ENCODE measurements at places on chromosomes 4 and X. TPM values are rescaled to one million over a fixed set of nuclear protein-coding genes. Genes with fewer than 3 reads are reported as not detected.

The ADGRL3 gene
- 0.82 TPM for polyA plus RNA-seq

The ARHGAP36 gene
- polyA plus RNA-seq: 2.8 TPM

The PDE6B gene
- 7.7 TPM for polyA plus RNA-seq

GRCh38 chrX:9335251-9335650, 129.6 kb upstream of the TBL1X start:
- no peak overlapping the region for H3K27ac ChIP-seq
- DNase-seq: no peak
- H3K4me3 ChIP-seq: no peak overlapping the region
- no peaks in the 10 kb centered on the region for H3K36me3 ChIP-seq

The NAT8L gene
- polyA plus RNA-seq: 0.43 TPM

The NLGN3 gene
- polyA plus RNA-seq: 1.5 TPM

The SPANXB1 gene
- polyA plus RNA-seq: 0.41 TPM

- H3K27ac ChIP-seq: no peak overlapping the region
- H3K4me3 ChIP-seq: no peak overlapping the region
- H3K36me3 ChIP-seq: no peaks in the 10 kb centered on the region
These were observed 13.4 kb downstream of the TBC1D9 start for GRCh38 chr4:140742838-140743193.

The DDIT4L gene
- polyA plus RNA-seq: 1.5 TPM

GRCh38 chrX:16067886-16068515, 55.4 kb upstream of the GRPR start:
- H3K4me1 ChIP-seq: no peaks in the 10 kb centered on the region
- H3K27ac ChIP-seq: no peak overlapping the region
- H3K36me3 ChIP-seq: no peaks in the 10 kb centered on the region
- no peak overlapping the region for H3K4me3 ChIP-seq
- no peaks in the 10 kb centered on the region for H3K27me3 ChIP-seq

GRCh38 chr4:143380629-143381028, 44.0 kb downstream of the GAB1 start:
- H3K4me1 ChIP-seq: no peaks in the 10 kb centered on the region
- no peak for DNase-seq
- no peak overlapping the region for H3K4me3 ChIP-seq
- H3K27ac ChIP-seq: no peak overlapping the region
- no peaks in the 10 kb centered on the region for H3K27me3 ChIP-seq

The HAND2 gene
- 1.2 TPM for polyA plus RNA-seq

The IBSP gene
- polyA plus RNA-seq: 1.6 TPM

- H3K27me3 ChIP-seq: no peaks in the 10 kb centered on the region
- no peak overlapping the region for H3K4me3 ChIP-seq
- no peaks in the 10 kb centered on the region for H3K36me3 ChIP-seq
- H3K27ac ChIP-seq: peak overlapping the region; percentile 61
- no peak for DNase-seq
These were observed 329.2 kb downstream of the ARHGAP10 start for GRCh38 chr4:148061141-148061481.

The TLR10 gene
- 4.4 TPM for polyA plus RNA-seq

DNA sequence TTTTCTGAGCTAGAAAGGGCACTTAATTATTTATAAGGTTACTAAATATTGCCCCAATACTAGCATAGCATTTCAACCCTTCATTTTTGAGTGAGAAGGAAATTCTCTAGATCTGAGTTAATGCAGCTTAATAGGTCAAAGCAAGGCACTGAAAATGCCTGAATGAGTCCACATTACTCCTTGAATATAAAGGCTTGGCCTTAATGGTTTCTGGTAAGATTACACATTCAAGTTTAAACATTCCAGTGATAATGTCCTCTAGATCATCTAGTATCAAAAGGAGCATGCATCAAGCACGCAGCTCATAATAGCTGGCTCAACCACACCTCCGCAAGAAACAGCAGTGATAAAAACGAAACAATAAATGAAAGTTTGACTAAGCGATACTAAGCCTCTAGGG, 87.5 kb downstream of the SPANXN3 start:
- H3K27me3 ChIP-seq: no peaks in the 10 kb centered on the region
- no peak overlapping the region for H3K27ac ChIP-seq
- no peaks in the 10 kb centered on the region for H3K36me3 ChIP-seq
- H3K4me3 ChIP-seq: no peak overlapping the region
- DNase-seq: no peak

GRCh38 chr4:102623622-102624021, 122.5 kb downstream of the NFKB1 start:
- DNase-seq: no peak
- H3K27me3 ChIP-seq: no peaks in the 10 kb centered on the region
- H3K4me3 ChIP-seq: no peak overlapping the region

DNA sequence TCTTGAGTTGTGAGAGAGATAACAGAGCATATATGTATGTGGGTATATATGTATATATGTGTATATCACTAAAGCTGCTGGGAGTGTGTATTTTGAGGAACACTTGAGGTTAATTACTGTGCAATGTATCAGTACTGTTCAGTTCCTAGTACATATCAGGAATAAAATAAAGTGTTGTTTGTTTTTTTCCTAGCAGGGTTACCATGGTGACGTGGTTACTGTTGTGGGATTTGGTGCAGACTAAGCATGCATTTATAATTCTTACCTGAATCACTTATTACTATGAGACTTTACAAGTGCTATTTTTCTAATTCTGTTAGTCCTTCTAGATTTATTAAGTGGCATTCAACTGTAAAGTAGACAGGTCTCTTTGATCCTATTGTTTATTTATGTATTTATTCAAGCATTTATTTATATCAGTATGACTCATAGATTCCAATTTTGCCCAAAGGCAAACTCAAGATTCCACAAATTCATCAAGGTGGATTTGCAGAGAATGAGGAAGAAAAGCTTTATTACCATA, 26.9 kb upstream of the BEX4 start:
- H3K27ac ChIP-seq: no peak overlapping the region
- no peaks in the 10 kb centered on the region for H3K36me3 ChIP-seq
- no peaks in the 10 kb centered on the region for H3K4me1 ChIP-seq
- no peak overlapping the region for H3K4me3 ChIP-seq
- H3K27me3 ChIP-seq: no peaks in the 10 kb centered on the region
- no peak for DNase-seq

GRCh38 chrX:12891171-12891570, 15.2 kb upstream of the TLR8 start:
- no peak overlapping the region for H3K4me3 ChIP-seq
- no peaks in the 10 kb centered on the region for H3K27me3 ChIP-seq
- peak overlapping the region; percentile 80 for H3K27ac ChIP-seq
- peaks cover 47% of the 10 kb centered on the region for H3K4me1 ChIP-seq
- no peak for DNase-seq
- no peaks in the 10 kb centered on the region for H3K36me3 ChIP-seq

GRCh38 chrX:94121799-94122198, 447.8 kb downstream of the FAM133A start:
- H3K4me3 ChIP-seq: no peak overlapping the region
- no peaks in the 10 kb centered on the region for H3K36me3 ChIP-seq
- no peak overlapping the region for H3K27ac ChIP-seq
- DNase-seq: no peak
- no peaks in the 10 kb centered on the region for H3K27me3 ChIP-seq

GRCh38 chr4:185513489-185514181, 21.7 kb downstream of the PDLIM3 start:
- H3K27ac ChIP-seq: no peak overlapping the region
- H3K4me1 ChIP-seq: no peaks in the 10 kb centered on the region
- H3K4me3 ChIP-seq: no peak overlapping the region
- H3K36me3 ChIP-seq: no peaks in the 10 kb centered on the region
- DNase-seq: no peak
- H3K27me3 ChIP-seq: peaks cover 20% of the 10 kb centered on the region

DNA sequence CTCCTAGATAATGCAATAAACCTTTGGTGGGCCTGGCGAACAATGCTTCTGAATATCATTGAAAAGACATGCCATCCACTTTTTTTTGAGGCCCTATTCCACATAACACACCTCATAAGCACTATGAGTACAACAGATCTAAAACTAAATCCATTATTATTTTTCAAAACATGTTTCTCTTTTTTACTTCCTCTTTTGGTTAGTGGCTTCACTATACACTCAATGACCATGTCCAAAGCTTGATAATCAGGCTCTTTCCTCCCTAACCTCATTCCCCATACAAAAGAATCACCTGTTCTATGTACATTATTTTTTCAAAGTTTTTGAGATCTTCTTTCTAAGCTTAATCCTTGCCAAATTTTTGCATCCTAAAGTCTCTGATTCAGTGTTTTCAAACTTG, 20.4 kb upstream of the NPY2R start:
- H3K4me3 ChIP-seq: no peak overlapping the region
- H3K4me1 ChIP-seq: no peaks in the 10 kb centered on the region
- no peaks in the 10 kb centered on the region for H3K36me3 ChIP-seq
- H3K27me3 ChIP-seq: no peaks in the 10 kb centered on the region

The RHOXF2B gene
- not detected for polyA plus RNA-seq

The FGF13 gene
- polyA plus RNA-seq: 2.4 TPM

DNA sequence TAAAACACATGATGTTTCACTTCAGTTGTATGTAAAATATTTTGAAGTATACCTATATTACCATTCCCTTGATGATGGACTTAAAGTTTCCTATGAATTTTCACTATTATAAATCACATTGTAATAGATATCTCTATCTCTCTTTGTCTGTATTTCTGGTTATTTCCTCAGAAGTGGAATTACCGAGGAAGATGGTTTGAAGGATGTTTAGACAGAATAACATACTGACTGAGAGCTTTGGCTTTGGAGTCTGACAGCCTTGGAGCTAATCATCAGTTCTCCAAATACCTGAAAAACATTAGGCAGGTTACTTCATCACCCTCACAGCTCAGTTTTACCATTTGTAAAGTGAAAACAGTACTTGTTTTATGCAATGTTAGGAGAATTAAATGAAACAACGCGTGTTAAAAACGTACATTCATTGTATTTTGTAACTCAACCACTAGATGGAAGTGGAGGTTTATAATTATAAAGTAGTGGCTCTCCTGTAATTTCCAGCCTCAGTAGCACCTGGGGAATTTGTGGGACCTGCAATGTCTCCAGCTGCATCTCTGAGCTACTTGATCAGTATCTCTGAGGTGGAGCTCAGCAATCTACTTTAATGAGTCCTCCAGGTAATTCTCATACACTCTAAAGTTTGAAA, 14.3 kb downstream of the JCHAIN start:
- DNase-seq: peak; percentile 48
- H3K27me3 ChIP-seq: no peaks in the 10 kb centered on the region
- no peaks in the 10 kb centered on the region for H3K4me1 ChIP-seq
- H3K4me3 ChIP-seq: no peak overlapping the region

The RBM3 gene
- polyA plus RNA-seq: 213 TPM

The GRID2 gene
- polyA plus RNA-seq: 0.05 TPM

GRCh38 chrX:110228453-110228852, 89.4 kb downstream of the AMMECR1 start:
- H3K27me3 ChIP-seq: no peaks in the 10 kb centered on the region
- no peak overlapping the region for H3K27ac ChIP-seq
- H3K36me3 ChIP-seq: no peaks in the 10 kb centered on the region
- H3K4me3 ChIP-seq: no peak overlapping the region
- no peak for DNase-seq
- no peaks in the 10 kb centered on the region for H3K4me1 ChIP-seq

- no peak overlapping the region for H3K4me3 ChIP-seq
- no peak overlapping the region for H3K27ac ChIP-seq
- H3K4me1 ChIP-seq: no peaks in the 10 kb centered on the region
- no peak for DNase-seq
- no peaks in the 10 kb centered on the region for H3K27me3 ChIP-seq
These were observed 12.9 kb downstream of the STIM2 start for GRCh38 chr4:26873391-26874026.

DNA sequence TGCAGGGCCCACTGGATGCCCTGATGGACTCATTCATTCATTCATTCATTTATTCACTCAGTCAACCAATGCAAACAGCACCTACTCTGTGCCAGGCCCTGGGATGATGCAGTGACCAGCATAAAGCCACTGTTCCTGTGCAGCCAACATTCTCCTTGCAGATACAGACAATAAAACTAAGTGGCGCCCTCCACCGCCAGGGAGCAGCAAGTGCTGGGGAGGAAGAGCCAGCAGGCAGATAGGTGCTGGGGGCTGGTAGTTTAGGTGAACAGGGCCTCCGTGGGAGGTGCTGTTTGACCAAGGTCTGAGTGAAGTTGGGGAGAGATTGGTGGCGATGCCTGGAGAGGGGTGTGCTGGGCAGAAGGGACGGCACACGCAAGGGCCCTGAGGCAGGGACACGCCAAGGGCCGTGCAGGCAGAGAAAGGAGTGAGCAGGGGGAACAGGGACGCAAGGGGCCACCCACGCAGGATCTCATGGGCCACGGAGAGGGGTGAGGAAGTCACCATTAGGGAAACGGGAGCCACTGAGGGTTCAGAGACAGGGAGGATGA, 65.5 kb downstream of the WFS1 start:
- H3K4me3 ChIP-seq: no peak overlapping the region
- no peak for DNase-seq
- H3K36me3 ChIP-seq: no peaks in the 10 kb centered on the region
- H3K27ac ChIP-seq: no peak overlapping the region
- no peaks in the 10 kb centered on the region for H3K4me1 ChIP-seq

The INPP4B gene
- polyA plus RNA-seq: 2.3 TPM

- H3K4me1 ChIP-seq: no peaks in the 10 kb centered on the region
- DNase-seq: no peak
- no peaks in the 10 kb centered on the region for H3K36me3 ChIP-seq
- H3K27me3 ChIP-seq: no peaks in the 10 kb centered on the region
These were observed 56.6 kb downstream of the AFM start for GRCh38 chr4:73538162-73538561.

DNA sequence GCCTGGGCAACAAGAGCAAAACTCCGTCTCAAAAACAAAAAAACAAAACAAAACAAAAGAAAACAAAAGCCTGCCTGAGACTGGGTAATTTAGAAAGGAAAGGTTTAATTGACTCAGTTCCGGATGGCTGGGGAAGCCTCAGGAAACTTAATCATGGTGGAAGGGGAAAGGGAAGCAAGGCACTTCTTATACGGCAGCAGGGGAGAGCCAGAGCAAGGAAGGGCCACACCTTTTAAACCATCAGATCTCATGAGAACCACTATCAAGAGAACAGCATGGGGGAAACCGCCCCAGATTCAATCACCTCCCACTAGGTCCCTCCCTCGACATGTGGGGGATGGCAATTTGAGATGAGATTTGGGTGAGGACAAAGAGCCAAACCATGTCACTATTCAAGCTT, 122.2 kb downstream of the UBE2K start:
- no peaks in the 10 kb centered on the region for H3K27me3 ChIP-seq
- H3K27ac ChIP-seq: no peak overlapping the region
- no peaks in the 10 kb centered on the region for H3K4me1 ChIP-seq

GRCh38 chr4:42646013-42646784, 10.7 kb downstream of the ATP8A1 start:
- no peaks in the 10 kb centered on the region for H3K27me3 ChIP-seq
- peaks cover 12% of the 10 kb centered on the region for H3K4me1 ChIP-seq
- H3K36me3 ChIP-seq: no peaks in the 10 kb centered on the region
- H3K4me3 ChIP-seq: no peak overlapping the region
- no peak for DNase-seq

The GPRASP2 gene
- 7.3 TPM for polyA plus RNA-seq

GRCh38 chr4:45453258-45453853, 670.5 kb downstream of the GABRG1 start:
- H3K4me3 ChIP-seq: no peak overlapping the region
- H3K27me3 ChIP-seq: no peaks in the 10 kb centered on the region
- H3K27ac ChIP-seq: no peak overlapping the region
- DNase-seq: peak; percentile 0
- H3K4me1 ChIP-seq: no peaks in the 10 kb centered on the region
- H3K36me3 ChIP-seq: no peaks in the 10 kb centered on the region
